Activated CD4-positive, alpha-beta T cell treated with anti-CD3 and anti-CD28 coated beads, Interleukin-2, amount 10 ng/mL, durations not matched to agents 24 days and 14 days (primary cell): ENCODE measurements at places on chromosomes 3 and 15. TPM values are rescaled to one million over a fixed set of nuclear protein-coding genes. Genes with fewer than 3 reads are reported as not detected.
A peak's percentile ranks its signal among the peaks of the same experiment; 100 is the strongest.

GRCh38 chr3:170740726-170741591, 129.0 kb downstream of the RPL22L1 start:
- H3K4me1 ChIP-seq, result no peaks in the 10 kb centered on the region
- no peak overlapping the region for H3K4me3 ChIP-seq
- H3K27ac ChIP-seq, result no peak overlapping the region
- peaks cover 6% of the 10 kb centered on the region for H3K27me3 ChIP-seq

- no peak overlapping the region for H3K4me3 ChIP-seq
- no peaks in the 10 kb centered on the region for H3K4me1 ChIP-seq
- no peak overlapping the region for H3K27ac ChIP-seq
Observed at GRCh38 chr3:147943265-147943945, 534.2 kb downstream of the ZIC1 start.

GRM2 gene
- 0.24 and 0.86 TPM in 2 replicates for total RNA-seq

- H3K4me3 ChIP-seq, result no peak overlapping the region
- H3K27ac ChIP-seq, result no peak overlapping the region
- no peak for DNase-seq
- H3K4me1 ChIP-seq, result no peaks in the 10 kb centered on the region
- H3K36me3 ChIP-seq, result no peaks in the 10 kb centered on the region
Observed at GRCh38 chr15:96924570-96924969, 594.1 kb downstream of the NR2F2 start.

HEXA gene
- total RNA-seq, result 54.3 and 59.4 TPM in 2 replicates

GRCh38 chr3:77326586-77326985, 286.7 kb downstream of the ROBO2 start:
- no peak for DNase-seq
- no peaks in the 10 kb centered on the region for H3K4me1 ChIP-seq
- no peak overlapping the region for H3K27ac ChIP-seq
- H3K36me3 ChIP-seq, result no peaks in the 10 kb centered on the region

DNA sequence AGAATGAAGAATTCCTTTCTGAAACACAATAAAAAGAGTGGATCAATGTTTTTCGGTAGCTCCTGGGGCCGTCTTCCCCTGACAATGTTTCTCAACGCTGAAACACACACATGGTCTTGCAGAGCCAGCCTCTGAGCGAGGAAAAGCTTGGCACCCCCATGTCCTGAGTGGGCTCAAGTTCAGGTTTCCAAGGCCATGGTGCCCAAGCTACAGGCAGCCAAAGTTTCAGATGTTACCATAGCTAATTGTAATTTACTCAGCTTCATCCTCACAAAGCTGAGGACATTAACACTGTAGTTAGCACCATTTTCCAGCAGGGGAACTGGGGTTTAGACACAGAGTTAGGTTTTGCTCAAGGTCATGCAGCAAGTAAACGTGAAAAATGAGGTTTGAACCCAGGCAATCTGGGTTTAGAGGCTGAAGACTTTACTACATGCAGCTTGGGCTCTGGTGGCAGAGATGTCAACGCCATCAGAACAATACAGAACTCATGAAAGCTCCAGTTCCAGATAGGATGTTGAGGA, 199.1 kb downstream of the TJP1 start:
- H3K4me1 ChIP-seq, result no peaks in the 10 kb centered on the region
- H3K36me3 ChIP-seq, result no peaks in the 10 kb centered on the region
- H3K4me3 ChIP-seq, result no peak overlapping the region
- no peaks in the 10 kb centered on the region for H3K27me3 ChIP-seq

DNA sequence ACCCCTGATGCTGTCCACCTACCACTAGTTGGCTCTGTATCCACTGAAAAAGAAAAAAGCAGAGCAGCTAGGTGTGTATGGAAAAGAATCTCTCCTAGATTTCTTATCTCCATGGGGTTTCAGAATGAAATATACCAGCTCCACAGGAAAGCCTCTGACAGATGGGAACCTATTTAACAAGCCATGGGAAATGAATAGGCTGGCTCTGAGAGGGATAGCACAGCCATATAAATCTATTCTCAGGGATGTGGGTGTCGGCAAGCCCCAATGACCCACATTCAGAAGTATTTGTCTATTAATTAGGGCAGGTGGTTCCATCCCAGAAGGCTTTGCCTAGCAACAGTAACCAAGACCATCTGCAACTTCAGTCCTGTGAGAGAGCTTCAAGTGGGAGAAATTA, 694.1 kb downstream of the AGBL1 start:
- no peak overlapping the region for H3K27ac ChIP-seq
- H3K4me3 ChIP-seq, result no peak overlapping the region
- no peaks in the 10 kb centered on the region for H3K36me3 ChIP-seq

DNA sequence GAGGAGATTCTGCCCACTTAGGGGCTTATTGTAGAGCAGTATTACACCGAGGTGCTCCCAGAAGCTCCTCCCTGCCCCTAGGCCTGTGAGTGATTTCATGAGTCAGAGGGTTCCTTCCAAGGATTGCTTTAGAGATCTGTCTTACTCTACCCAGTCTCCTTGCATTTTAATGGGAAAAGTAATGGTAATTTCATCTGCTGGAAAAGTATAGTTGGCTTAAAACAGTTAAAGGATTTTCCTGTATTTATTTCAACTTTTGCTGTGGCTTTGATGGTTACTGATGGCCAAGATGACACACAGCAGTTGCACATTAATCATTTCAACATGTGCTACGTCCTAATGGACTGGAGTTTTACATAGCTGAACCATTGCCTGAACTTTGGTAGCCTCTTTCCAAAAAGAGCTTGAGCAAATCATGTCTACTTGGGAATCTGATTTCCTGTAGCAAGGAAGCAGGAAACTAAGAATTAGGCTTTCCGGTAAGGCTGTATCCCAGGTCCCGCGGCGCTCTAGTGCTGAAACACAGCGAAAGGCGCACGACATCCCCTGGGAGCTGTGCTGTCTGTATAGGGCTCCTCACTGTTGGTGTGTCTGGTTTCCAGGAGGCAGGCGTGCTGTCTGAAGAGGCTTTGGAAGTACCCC, 9.2 kb upstream of the PGPEP1L start:
- no peak for DNase-seq
- peaks cover 4% of the 10 kb centered on the region for H3K4me1 ChIP-seq
- H3K36me3 ChIP-seq, result no peaks in the 10 kb centered on the region
- peaks cover 20% of the 10 kb centered on the region for H3K27me3 ChIP-seq
- H3K4me3 ChIP-seq, result peak overlapping the region; percentile 12
- H3K27ac ChIP-seq, result no peak overlapping the region

- H3K27me3 ChIP-seq, result no peaks in the 10 kb centered on the region
- H3K4me1 ChIP-seq, result no peaks in the 10 kb centered on the region
- no peak overlapping the region for H3K4me3 ChIP-seq
- no peaks in the 10 kb centered on the region for H3K36me3 ChIP-seq
Observed at GRCh38 chr3:79983118-79983517, 215.3 kb upstream of the ROBO1 start.

CCDC54 gene
- total RNA-seq, result not detected in 2 replicates

DNA sequence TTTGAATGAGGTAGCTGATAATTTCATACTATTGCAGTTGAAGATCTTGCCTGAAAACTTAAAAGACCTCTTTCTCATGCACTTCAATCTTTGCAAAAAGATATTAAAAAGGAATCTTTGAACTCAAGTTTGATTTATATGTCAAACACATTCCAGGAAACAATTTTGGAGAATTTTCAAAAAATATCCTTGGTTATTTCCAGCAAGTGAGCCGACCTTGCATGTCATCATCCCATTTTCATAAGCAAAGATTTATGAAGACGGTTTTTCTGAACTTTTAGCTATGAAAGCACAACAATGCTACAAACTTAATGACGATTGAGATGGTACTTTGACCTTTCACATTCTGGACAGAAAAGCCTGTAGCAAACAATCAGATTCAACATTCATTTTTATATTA, 95.6 kb downstream of the RFX7 start:
- peaks cover 4% of the 10 kb centered on the region for H3K4me1 ChIP-seq
- no peaks in the 10 kb centered on the region for H3K27me3 ChIP-seq
- H3K36me3 ChIP-seq, result peaks cover 40% of the 10 kb centered on the region
- no peak overlapping the region for H3K27ac ChIP-seq
- no peak for DNase-seq

GRCh38 chr15:48501208-48501607, 144.3 kb downstream of the FBN1 start:
- H3K27me3 ChIP-seq, result no peaks in the 10 kb centered on the region
- H3K4me3 ChIP-seq, result no peak overlapping the region
- H3K27ac ChIP-seq, result no peak overlapping the region
- DNase-seq, result no peak

DNA sequence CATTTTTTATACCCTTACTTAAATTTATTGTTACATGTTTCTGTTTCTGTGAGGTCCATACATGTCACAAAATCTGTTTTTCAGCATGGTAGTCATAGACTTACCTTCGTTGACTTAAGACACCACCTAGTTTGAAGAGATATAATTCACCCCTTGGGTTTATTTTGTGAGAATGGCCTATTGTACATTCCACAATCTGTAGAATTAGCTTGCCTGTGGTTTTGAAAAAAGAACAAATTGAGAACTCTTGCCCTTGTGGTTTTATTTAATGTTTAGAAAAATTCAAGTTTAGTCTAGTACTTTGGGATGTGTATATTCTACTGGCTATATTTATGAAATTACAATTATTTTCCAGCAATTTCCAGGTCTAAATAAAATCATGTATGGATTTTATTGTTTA, 31.6 kb downstream of the FILIP1L start:
- H3K4me3 ChIP-seq, result no peak overlapping the region
- peaks cover 12% of the 10 kb centered on the region for H3K36me3 ChIP-seq
- peaks cover 2% of the 10 kb centered on the region for H3K27me3 ChIP-seq
- H3K27ac ChIP-seq, result no peak overlapping the region

GRCh38 chr15:92670621-92671020, 15.0 kb upstream of the FAM174B start:
- H3K27ac ChIP-seq, result no peak overlapping the region
- no peaks in the 10 kb centered on the region for H3K36me3 ChIP-seq
- no peak for DNase-seq
- H3K4me3 ChIP-seq, result no peak overlapping the region
- peaks cover 12% of the 10 kb centered on the region for H3K27me3 ChIP-seq

- peaks cover 48% of the 10 kb centered on the region for H3K4me1 ChIP-seq
- DNase-seq, result no peak
- peaks cover 34% of the 10 kb centered on the region for H3K36me3 ChIP-seq
Observed at GRCh38 chr15:101165905-101166471, 85.9 kb downstream of the CHSY1 start.

DNA sequence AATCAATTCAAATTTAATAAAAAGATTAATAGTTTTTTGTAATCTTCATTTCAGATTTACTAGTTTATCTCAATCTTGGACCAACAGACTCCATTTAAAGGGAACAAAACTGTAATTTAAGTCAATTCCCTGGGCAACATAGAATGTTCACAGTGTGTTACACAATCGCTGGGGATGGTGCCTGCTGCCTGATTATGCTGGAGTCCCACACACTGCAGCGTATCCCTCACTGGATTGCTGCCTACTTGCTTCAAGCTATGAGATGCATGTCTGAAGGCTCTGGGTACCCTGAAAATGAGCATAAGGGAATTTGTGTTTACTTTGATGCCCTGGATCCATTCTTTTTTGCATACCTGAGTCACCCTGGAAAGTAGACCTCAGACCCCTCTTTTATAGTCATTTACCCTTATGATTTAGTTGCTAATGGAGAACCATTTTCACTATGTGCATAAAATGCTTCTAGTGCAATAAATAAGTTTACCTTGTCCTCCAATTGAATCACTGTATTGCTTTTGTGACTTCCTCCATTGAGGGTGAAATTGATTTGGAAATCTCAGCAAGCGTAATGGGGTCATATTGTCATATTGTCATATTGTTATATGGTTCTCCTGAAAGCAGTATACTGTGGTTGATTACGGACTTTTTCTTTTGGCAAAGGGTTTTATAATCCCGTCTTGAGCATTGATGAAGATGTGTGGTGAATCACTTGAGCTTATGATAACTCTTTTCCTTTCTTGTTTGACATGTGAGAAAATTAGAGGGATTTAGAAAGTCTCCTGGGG, 35.9 kb downstream of the ITPR1 start:
- peaks cover 15% of the 10 kb centered on the region for H3K36me3 ChIP-seq
- no peak for DNase-seq
- H3K4me3 ChIP-seq, result no peak overlapping the region
- no peaks in the 10 kb centered on the region for H3K27me3 ChIP-seq

SLC6A11 gene
- not detected in 2 replicates for total RNA-seq

DUOXA2 gene
- not detected in 2 replicates for total RNA-seq

DNA sequence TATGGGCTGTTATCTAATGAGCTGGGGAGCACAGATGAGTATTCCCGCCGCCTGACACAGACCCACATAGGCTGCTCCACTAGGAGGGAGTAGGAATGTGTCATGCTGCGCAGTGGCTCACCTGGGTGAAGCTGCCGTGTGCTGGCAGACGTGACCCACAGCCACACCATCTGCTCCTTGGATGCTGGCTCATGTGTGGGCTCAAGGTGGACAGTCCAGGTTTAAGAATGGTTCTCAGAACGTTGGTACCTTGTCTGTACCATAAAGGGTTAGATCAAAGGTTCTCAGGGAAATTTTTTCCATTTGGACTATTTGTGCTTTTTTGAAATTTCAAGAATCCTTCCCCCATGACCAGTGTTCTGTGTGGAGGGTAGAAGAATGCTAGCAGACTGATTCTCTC, 338.9 kb upstream of the TRIM42 start:
- H3K4me3 ChIP-seq, result no peak overlapping the region
- H3K27ac ChIP-seq, result no peak overlapping the region
- no peaks in the 10 kb centered on the region for H3K36me3 ChIP-seq
- no peaks in the 10 kb centered on the region for H3K4me1 ChIP-seq
- no peak for DNase-seq
- no peaks in the 10 kb centered on the region for H3K27me3 ChIP-seq

- H3K4me3 ChIP-seq, result no peak overlapping the region
- H3K27ac ChIP-seq, result no peak overlapping the region
- no peaks in the 10 kb centered on the region for H3K36me3 ChIP-seq
- H3K4me1 ChIP-seq, result no peaks in the 10 kb centered on the region
- no peak for DNase-seq
- H3K27me3 ChIP-seq, result peaks cover 3% of the 10 kb centered on the region
Observed at GRCh38 chr3:193574488-193575070, 18.4 kb upstream of the OPA1 start.

GAP43 gene
- total RNA-seq, result not detected in 2 replicates

CKMT1A gene
- total RNA-seq, result 0.28 and 0.66 TPM in 2 replicates

DNA sequence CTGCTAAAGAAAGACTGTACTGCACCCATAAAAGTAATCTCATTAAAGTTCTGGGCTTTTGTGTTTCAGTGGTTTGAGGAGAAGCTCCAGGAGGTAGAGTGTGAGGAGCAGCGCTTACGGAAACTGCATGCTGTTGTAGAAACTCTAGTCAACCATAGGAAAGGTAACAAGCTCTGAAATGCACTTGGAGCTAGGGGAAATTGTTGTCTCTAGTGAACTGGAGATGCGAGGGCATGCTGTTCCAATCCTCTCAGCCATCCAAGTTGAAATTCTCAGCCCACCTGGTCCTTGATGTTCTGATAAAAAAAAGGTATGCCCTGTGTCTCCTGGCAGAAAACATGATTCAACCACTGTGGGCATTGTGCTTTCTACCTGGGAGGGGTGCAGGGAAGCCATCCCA, 21.4 kb upstream of the SNX22 start:
- DNase-seq, result no peak
- peaks cover 72% of the 10 kb centered on the region for H3K36me3 ChIP-seq
- no peaks in the 10 kb centered on the region for H3K27me3 ChIP-seq
- H3K27ac ChIP-seq, result no peak overlapping the region

NAALADL2 gene
- total RNA-seq, result not detected in 2 replicates

DNA sequence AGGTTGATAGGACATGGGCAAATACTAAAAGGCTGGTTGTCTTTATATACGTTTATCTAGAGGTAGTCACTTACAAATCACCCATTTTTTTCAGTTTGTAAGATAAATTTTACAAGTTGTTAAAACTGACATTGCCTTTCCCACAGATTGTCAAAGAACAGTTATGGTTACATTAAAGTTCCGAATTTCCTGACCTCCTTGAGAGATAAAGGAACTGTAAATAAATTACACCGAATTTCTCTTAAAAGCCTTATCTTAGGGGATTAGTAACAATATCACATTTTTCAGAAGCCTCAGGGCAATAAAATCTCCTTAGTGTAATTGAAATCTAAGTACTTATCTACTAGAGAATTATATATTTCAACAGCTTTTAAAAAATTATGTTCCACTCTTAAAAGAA, 49.5 kb downstream of the ZPLD1 start:
- peaks cover 4% of the 10 kb centered on the region for H3K27me3 ChIP-seq
- no peaks in the 10 kb centered on the region for H3K36me3 ChIP-seq
- no peaks in the 10 kb centered on the region for H3K4me1 ChIP-seq
